ENCODE measurements at places on chromosomes 13 and 19.

DNA sequence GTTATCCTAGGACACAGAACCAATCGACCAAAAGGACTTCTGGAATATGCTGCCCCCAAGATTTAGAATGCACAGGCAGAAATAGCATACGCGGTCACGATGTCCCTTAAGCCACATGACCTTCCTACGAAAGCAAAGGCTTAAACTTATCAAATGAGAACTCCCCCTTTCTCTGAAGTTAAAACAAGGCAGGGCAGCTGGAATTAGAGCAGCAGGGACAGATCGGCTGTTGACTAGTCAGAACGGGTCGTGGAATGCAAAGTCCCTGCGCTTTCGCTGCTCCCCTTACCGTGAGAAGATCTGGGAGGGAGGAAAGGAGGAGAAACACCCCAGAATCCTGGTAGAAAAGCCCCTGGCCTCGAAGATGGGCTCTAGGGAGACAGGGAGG lies 799 bp upstream of the USPL1 start:
- peak; percentile 71 for DNase-seq

DNA sequence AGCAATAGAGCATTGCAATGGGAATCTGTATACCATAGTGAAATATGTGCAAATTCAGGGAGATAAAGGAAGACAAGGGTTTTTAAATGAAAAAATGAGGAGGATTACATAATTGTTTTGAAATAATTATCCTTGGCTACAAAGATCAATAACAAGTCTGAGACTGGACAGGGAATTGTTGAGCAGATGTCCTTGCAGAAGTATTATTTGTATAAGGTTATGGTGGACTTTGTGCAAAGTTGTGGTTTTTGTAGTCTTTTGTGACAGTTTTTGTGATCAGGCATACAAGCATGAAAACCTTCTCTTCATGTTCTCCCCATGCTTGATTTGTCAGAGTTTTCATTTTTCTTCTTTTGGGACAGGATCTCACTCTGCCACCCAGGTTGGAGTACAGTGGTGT lies 25.3 kb upstream of the ZNF780A start:
- no peak for DNase-seq

DNA sequence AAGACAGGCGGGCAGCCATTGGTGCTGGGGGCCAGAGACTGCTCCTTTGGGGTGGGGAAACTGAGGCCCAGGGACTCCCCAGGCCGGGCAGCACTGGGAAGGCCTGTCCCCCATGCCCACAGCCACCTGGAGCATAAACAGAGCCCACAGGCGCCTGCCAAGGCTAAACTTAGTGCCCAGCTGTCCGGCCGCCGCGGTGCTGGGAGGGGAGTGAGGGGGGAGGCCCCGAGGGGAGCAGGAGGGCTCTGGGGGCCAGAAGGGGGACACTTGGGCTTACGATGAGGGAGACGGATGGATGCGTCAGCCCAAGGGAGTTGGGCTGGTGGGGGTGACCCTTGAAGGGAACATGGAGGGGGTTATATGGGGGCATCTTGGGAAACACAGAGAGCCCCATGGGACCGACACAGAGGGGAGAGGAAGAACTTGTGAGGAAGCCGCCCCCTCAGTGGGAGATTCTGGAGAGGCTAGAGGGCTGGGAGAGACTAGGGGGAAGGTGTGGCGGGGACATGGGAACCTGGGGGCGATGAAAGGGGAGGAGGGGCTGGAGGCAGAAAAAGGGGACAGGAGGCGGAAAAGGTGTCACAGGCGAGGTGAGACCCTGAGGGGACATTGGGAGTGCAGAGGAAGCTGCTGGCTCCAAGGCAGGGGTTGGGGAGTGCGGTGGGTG lies 2.2 kb downstream of the CERS1 start:
- DNase-seq: peak; percentile 1

GRCh38 chr19:28793391-28794168 lies 419.4 kb downstream of the UQCRFS1 start:
- peak; percentile 28 for DNase-seq

- DNase-seq: no peak
Measured at GRCh38 chr13:113446488-113446854, 6.8 kb downstream of the ADPRHL1 start.

DNA sequence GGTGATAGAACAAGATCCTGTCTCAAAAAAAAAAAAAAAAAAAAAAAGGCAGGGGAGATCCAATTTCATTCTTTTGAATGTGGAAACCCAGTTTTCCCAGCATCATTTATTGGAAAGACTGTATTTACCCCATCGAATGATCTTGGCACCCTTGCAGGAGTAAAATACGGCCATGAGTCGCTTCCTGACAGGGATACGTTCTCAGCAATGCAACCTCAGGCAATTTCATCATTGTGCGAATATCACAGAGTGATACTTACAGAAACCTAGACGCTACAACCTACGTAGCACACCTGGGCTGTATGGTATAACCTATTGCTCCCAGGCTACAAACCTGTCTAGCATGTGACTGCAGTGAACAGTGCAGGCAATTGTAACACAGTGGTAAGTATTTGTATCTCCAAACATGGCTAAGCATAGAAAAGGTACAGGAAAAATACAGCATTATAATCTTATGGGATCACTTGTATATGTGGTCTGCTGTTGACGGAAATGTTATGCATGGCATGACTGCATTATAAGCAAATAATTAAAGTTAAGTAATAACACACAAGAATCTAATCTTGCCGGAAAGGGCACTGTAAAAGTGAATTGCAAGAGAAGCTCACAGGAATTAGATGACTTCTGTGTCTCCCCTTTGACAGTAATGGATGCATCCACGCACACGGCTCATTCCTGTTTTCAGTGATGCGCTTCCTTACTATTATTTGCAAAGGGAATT lies 24.1 kb downstream of the RFX2 start:
- peak; percentile 39 for DNase-seq

DNA sequence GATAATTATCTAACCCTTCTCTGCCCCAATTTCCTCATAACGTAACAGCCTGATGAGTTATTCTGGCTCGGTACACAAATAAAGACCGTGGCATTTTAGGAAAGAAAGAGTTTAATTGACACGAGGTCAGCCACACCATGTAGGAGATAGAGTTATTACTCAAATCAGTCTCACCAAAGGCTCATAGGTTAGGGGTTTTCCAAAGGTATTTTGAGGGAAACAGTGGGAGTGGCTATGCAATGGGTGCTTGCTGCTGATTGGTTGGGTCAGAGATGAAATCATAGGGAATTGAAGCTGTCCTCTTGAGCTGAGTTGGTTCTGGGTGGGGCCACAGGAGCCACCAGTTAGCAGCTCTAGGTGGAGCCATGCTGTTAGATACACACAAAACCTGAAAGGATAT lies 137.5 kb downstream of the FREM2 start:
- no peak for DNase-seq

GRCh38 chr13:50361282-50361681 lies 346.0 kb downstream of the KCNRG start:
- DNase-seq: no peak

GRCh38 chr13:74730556-74731331 lies 596.5 kb upstream of the KLF12 start:
- DNase-seq: no peak

- peak; percentile 70 for DNase-seq
Measured at GRCh38 chr19:13033819-13034611, 38.7 kb downstream of the NFIX start.

DNA sequence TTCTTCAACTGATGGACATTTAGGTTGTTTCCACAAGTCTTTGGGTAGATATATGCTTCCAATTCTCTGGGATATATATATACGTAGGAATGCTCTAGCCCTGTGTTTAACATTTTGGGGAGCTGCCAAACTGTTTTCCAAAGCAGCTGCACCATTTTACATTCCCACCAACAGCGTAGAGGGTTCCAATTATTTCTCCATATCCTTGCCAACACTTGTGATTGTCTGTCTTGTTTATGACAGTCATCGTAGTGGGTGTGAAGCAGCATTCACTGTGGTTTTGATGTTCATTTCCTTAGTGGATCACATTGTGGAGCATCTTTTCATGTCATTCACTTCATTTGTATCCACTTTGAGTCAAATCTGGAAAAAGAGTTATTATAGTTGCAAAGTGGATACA lies 4.7 kb upstream of the CBLC start:
- no peak for DNase-seq

DNA sequence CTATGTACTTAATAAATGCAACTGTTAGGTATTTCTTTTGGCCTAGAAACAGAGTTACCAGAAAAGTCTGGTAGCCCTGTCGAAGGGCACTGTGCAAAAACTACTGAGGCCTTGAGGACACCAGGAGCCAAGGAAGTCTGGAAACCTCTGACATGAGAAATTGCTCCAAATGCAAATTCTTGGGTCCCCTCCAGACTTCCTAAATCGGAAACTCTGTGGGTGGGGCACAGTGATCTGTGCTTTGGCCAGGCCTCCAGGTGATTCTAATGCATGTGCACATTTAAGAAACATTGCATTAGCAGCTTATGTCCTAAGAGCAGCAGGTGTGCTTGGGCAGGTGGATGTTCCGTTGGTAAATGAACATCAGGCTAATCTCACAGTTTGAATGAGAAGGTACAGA lies 50.0 kb downstream of the STARD13 start:
- no peak for DNase-seq

DNA sequence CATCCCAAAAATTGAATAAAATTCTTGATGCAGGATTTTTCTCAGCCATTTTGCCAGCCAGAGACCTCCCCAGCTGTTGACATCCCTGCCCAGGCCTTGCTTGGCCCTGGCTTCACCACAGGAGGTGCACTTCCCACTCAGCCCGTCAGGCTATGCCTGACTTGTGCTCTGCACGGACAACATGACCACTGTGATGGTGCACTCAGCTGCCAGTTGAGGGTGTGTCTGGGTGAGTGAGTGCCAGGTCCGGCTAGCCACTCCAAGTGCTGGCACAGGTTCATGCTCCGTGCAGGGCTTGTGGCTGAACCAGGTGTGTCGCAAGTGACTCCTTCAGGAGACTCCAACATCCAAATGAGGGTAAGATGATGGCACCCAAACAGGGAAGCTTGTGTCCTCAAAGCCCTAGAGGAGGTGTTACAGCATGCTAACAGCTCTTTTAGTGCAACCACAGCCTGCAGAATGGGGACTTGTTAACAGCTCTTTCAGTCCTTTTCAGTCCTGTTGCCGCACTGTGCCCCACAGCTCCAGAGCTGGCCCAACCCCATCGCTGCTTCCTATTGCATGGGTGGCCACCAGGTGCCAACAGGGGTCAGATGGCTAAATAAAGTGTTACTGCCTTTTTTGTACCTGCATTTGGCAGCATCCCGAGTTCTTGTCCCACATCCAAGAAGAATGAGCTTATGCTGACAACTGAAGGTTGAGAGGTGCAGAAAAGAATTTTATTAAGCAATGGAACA lies 380.7 kb downstream of the SLITRK5 start:
- DNase-seq: no peak

- no peak for DNase-seq
Measured at GRCh38 chr19:37243206-37243632, 25.2 kb downstream of the ZNF383 start.

DNA sequence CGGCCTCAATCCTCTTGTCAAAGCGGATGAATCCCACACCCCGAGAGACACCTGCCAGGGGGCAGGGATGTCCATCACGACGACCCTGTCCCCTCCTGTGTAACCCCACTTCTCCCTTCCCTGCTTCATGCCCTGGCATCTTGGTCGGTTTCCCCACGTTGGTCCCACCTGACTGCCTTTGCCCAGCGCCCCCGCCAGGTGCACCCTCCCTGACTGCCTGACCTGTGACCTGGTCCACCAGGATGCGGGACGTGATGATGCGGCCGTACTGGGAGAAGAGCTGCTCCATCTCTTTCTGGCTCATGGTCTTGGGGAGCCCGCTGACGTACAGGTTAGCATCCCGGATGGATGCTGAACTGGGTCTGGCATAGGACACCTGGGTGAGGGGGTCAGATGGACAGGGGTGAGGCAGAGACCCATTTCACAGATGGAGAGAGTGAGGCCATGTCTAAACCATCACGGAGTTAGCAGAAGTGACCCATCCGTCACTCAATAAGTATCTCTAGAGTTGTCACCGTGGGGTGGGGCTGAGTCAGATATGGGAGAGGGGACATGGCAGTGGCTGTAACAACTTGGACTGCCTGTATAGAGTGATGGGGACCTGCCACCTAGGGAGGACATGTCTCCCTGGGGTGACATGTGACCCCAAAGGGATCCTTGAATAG lies 22.5 kb downstream of the ELAVL3 start:
- no peak for DNase-seq

DNA sequence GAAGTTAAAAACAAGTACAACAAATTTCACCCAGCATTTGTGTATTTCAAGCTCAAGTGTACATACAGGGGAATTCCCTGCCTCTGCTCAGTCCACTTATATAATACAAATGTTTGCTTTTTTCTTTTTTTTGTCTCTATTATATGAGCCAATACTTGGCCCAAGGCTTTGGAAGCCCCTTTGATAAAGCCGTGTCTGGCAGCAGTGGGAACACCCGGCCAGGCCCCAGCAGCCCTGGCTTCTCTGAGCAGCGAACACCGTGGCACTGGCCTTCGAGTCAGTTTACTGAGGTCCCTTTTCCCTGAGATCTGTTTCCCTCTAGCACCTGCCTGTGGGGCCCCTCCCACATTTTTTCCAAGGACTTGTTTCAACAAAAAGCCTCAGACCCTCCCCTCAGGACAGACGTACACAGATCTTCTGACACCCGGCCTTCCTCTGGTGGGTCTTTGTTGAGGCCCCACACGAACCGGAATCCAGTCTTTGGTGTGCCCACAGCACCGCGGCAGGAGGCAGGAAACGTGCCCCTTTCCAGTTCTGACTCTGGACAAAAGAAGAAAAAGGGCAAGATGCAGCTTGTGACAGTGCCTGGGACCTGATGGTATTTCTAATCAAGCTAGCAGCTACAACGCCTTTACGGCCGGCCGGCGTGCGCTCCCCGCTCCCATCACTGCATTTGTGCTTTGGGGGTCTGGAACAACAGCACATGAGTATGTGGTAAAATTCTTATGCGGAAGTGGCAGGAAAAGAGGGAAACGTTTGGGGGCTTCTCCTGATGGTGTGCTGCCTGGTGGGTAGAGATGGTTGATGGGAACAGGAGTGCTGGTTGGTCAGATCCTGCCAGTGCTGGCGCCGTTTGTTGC lies 13.8 kb downstream of the SIPA1L3 start:
- no peak for DNase-seq

DNA sequence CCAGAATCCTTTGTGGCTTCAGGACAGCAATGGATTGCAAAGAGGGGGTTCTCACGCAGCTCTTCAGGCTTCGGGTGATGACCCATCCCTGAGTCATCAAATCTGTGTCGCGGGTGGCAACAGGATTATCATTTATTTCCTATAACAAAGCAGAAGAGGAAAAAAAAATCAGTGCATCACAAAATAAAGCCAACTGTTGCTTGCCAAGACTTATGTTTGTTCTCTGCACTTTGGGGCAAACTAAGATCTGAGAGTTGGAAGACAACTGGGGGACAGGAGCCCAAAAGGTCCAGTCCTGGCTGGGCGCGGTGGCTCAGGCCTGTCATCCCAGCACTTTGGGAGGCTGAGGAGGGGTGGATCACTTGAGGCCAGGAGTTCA lies 6.4 kb downstream of the GNA15 start:
- DNase-seq: peak; percentile 87

- peak; percentile 38 for DNase-seq
Measured at GRCh38 chr19:55676383-55676782, 1.4 kb downstream of the EPN1 start.

- no peak for DNase-seq
Measured at GRCh38 chr13:24740014-24740890, 23.7 kb upstream of the RNF17 start.

Data from Daoy (cell line).